Foreskin keratinocyte (primary cell): ENCODE measurements at places on chromosomes 11 and 22. TPM values are rescaled to one million over a fixed set of nuclear protein-coding genes. Genes with fewer than 3 reads are reported as not detected.

DNA sequence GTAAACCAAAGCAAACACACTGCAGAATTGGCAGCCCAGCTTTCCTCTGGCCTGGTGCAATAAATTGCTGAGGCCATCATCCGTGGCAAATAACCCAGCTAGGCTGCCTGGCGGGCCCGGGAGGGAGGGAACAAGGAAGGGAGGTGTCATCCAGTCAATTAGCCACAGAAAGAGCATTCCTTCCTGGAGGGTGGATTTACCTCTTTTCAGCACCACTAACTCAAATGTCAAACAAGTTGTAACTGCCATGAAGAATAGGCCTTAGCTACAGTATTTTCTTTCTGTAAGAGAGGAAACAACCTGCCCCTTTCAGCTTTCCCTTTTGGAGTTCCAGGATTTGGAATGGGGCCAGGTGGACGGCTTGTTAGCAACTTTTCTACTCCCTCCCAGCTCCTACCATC, 163.8 kb upstream of the BDNF start:
- DNase-seq: no peak

- no peak for DNase-seq
Observed at GRCh38 chr11:37695283-37695682, 1097.2 kb upstream of the RAG2 start.

DNA sequence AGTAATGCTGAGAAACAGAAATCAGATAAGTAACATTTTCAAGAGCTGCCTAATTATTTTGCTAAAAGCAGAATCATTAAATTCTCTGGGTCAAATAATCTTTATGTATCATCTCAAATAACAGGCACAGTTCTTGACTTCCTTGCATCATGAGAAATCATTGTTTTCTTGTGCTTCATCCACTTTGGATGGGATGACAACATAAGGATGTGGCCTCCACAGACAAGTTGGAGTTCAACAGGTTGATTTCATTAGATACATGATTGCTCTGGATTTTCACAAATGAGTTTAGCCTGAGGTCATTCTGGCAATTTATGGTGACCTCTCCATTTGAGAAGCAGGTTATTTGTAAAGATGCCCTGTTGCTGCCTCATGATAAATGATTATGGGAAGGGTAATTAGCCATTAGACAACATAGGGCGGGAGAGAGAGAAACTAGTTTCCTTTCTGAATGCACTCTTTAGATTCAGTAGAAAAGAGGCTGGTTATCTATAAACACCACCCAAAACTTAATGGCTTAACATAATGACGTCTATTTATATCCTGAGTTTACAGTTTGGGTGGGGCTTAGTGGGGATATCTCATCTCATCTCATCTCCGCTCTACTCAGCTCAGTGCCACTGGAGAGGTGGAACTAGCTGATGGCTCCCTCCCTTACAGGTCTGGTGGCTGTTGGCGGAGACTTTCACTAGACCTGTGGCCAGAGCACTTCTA, 35.0 kb upstream of the ADORA2A start:
- DNase-seq: no peak

GRCh38 chr11:83007909-83008580, 63.7 kb downstream of the RAB30 start:
- no peak for DNase-seq

KRTAP5-10 gene
- total RNA-seq: not detected in 2 replicates

- no peak for DNase-seq
Observed at GRCh38 chr22:25350551-25350971, 131.1 kb downstream of the CRYBB2 start.

DNA sequence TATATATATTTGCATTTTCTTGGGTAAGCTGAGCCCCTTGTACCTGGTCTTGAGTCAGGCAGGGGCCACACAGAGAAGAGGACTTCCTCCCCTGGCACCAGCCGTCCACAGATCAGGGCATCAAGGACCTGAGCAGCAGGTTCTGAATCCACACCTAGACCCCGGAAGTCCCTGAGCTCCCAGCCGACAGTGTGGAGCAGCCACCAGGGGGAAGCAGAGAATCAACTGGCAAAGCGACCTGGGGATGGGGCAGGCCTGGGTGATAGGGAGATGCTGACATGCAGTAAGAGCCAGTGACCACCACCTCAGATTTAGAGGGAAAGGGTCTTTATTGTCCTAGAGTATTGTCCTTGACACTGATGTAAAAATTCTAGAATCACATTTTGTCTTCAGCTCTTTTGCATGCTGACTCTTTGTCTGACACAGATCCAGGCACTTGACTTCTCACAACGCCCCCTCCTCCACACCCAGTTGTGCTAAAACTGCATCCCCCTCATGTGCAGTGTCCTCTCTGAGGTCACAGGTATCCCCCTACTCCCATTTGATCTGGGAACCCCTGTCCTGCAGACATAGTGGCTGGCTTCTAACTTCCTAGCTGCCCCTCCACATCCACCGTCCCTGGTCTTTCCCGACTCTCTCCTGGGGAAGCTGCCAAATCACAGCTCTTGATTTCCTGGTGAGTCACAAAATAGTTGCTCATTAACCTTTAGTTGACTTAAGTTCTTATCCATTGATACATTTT, 109.3 kb downstream of the GGTLC2 start:
- no peak for DNase-seq

NRIP3 gene
- 2.2 and 3.3 TPM in 2 replicates for total RNA-seq

ESAM gene
- total RNA-seq: not detected in 2 replicates

C11orf16 gene
- not detected in 2 replicates for total RNA-seq

XRCC6 gene
- total RNA-seq: 396 and 449 TPM in 2 replicates

PLAAT4 gene
- 2.6 and 3.9 TPM in 2 replicates for total RNA-seq

OVCH2 gene
- total RNA-seq: 0.95 and 3.1 TPM in 2 replicates

DNA sequence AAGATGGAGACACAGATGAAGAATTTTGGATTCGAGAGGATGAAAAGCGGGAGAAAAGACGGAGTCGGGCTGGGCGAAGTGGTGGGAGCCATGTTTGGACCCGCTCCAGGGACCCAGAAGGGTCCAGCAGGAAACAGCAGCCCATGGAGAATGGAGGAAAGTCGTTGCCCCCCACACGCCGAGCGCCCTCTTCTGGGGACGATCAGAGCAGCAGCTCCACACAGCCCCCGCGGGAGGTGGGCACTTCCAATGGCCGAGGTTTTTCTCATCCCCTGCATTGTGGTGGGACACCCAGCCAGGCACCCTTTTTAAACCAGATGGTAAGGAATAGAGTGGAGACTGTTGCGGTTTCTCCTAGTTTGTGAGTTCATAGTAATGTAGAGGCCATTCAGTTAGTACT, 22.8 kb upstream of the SLC25A18 start:
- DNase-seq: no peak

SLC22A9 gene
- total RNA-seq: not detected in 2 replicates

ACR gene
- total RNA-seq: not detected in 2 replicates

GRCh38 chr11:882596-882995, 28.0 kb downstream of the CHID1 start:
- DNase-seq: no peak

MEN1 gene
- total RNA-seq: 27.3 and 30.8 TPM in 2 replicates

TNNT3 gene
- not detected in 2 replicates for total RNA-seq

GRCh38 chr11:112459001-112459400, 198.3 kb upstream of the PLET1 start:
- no peak for DNase-seq

DNA sequence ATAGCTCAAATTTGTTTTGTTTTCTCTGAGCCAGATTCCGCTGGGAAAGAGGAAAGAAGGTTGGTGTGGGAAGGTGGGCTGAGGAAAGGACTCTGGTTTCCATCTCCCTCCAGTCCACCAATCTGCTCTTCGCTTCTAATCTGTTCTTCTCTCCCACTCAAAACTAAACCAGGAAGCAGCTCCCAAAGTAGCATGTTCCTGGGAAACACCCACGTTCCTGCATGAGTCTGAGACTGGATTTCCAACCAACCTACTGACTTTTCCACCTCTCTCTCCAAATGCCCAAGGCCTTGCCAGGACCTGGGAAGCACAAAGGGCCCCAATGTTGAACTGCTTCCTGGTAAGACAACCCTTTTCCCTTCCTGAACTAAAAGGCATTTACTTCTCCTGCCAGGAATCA, 110.2 kb downstream of the WT1 start:
- DNase-seq: no peak

DNA sequence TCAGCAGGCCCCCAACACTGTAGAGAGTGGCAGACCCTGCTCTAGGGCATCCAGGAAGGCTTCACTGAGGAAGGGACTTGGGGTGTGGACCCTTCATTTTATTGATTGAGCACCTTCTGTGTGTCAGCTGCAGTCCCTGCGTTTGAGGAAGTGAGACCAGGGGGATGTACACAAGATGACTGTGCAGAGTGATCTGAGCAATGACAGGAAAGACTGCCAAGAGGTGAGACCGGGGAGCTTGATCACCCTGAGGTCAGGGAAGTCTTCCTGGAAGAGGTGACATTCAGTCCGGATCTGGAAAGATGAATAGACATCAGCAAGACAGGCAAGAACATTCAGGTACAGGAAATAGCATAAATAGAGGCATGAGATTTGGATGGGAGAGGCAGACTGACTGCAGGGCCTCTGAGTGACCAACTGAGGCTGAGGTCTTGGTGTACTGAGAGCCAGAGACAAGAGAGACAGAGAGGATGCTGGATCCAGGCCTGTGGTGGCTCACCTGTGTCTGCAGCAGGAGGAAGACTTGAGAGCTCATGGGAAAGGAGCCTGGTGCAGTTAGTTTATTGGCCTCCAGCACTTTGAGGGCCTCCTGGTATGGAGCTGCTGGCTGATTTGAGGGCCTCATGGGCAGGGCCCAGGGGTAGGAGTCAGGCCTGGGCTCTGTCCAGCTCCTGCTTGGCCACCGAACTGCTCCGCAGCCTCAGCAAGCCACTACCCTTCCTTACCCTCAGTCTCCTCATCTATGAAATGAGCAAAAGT, 5.2 kb downstream of the DGAT2 start:
- DNase-seq: no peak

GRCh38 chr11:134349802-134350355, 18.1 kb downstream of the GLB1L2 start:
- no peak for DNase-seq

- no peak for DNase-seq
Observed at GRCh38 chr11:118211006-118211405, 13.8 kb downstream of the JAML start.

DNA sequence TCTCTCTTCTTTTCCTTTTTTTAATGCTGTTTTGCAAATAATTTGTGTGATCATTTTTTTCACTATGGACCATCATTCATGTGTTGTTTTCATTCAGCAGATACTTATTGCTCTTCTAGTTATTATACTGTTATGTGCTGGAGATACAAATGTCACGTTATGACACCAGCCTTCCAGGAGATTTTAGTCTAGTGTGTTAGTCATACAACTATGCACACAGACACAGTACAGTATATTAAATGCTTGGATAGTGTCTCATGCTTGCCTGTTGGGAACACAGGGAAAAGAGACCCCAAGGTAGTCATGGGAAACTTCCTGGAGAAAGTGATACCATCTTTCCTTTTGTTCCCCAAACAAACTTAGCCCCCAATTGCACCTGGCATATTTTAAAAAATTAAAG, 116.1 kb downstream of the UVRAG start:
- DNase-seq: no peak

GRCh38 chr11:128865490-128865889, 1.6 kb downstream of the KCNJ1 start:
- peak; percentile 49 for DNase-seq

GRCh38 chr11:66843776-66844495, 695 bp downstream of the RCE1 start:
- no peak for DNase-seq

- no peak for DNase-seq
Observed at GRCh38 chr22:42957958-42958357, 57.0 kb downstream of the PACSIN2 start.

C22orf15 gene
- total RNA-seq: 0.35 and 0.92 TPM in 2 replicates

GRCh38 chr11:122977470-122978298, 4.0 kb downstream of the BSX start:
- DNase-seq: no peak

- no peak for DNase-seq
Observed at GRCh38 chr11:6542727-6543126, 45.6 kb downstream of the DNHD1 start.

GRCh38 chr11:7418061-7418460, 67.2 kb upstream of the OLFML1 start:
- peak; percentile 20 for DNase-seq

DNA sequence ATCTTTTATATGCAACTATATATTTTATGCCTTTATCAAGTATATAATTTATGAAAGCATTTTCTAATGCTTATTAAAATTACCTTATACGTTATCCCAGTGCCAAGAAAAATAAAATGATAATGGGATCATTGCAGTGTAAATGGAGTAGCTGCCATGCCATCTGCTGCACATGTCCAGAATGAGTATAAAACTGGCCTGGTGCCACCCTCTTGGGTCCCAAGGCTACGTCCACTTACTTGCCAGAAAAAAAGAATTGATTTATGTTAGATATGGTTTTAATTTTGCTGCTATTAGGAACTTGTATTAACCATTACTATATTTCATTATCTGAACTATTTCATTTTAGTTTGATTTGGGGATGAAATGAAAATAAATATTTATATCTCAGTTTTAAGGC, 1127.1 kb upstream of the CNTN5 start:
- no peak for DNase-seq

SCGB1D2 gene
- total RNA-seq: not detected in 2 replicates

DNA sequence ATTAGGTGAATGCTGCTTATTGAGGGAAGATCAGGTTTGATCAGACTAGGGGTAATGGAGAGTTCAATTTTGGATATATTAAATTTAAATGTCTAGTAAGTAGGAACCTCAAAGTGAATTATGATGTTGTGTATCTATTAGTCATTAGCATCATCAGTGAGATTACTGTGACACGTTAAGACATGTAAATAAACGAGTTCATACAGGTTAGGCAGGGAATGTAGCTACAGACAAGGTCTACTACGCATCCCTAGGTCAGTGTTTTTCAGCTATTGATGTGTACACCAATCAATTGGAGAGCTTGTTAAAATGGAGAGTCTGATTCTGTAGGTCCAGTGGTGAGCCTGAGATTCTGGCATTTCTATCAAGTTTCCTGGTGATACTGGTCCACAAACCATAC, 120.1 kb upstream of the LRRC4C start:
- peak; percentile 77 for DNase-seq

DNA sequence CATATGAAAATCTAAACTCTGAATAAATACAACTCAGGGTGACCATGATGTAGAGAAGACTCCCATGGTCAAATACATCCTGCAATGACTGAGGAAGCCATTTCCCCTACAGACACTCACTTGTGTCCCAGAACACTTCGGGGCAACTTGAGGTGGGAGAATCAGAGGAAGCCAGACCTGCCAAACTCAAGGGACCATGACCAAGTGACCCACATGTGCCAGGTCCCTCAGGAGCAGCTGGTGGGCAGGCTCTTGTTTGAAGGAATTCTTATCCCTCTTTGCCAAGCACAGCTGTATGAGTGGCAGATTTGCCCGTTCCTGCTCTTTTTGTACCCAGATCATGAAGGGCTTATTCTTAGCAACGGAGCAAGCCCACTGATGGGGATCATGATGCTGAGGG, 17.8 kb downstream of the SPATA19 start:
- DNase-seq: no peak

GRCh38 chr22:19576460-19577421, 52.5 kb upstream of the CLDN5 start:
- no peak for DNase-seq

DNA sequence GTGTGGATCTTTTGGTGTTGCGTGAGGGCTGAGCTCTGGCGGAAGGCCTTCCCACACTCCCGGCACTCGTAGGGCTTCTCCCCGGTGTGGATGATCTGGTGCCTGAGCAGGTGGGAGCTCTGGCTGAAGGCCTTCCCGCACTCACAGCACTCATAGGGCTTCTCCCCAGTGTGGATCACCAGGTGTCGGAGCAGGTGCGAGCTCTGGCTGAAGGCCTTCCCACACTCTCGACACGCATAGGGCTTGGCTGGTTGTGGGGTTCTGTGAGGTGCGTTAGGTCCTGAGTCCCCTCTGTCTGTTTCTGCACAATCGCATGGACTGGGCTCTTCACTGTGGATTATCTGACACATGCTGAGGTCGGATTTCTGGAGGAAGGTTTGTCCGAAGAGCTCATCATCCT, 6.4 kb downstream of the ZNF70 start:
- DNase-seq: no peak

- DNase-seq: no peak
Observed at GRCh38 chr11:26830757-26831156, 108.9 kb upstream of the SLC5A12 start.
